K562 (cell line): ENCODE measurements at places on chromosomes 1 and 21.

DNA sequence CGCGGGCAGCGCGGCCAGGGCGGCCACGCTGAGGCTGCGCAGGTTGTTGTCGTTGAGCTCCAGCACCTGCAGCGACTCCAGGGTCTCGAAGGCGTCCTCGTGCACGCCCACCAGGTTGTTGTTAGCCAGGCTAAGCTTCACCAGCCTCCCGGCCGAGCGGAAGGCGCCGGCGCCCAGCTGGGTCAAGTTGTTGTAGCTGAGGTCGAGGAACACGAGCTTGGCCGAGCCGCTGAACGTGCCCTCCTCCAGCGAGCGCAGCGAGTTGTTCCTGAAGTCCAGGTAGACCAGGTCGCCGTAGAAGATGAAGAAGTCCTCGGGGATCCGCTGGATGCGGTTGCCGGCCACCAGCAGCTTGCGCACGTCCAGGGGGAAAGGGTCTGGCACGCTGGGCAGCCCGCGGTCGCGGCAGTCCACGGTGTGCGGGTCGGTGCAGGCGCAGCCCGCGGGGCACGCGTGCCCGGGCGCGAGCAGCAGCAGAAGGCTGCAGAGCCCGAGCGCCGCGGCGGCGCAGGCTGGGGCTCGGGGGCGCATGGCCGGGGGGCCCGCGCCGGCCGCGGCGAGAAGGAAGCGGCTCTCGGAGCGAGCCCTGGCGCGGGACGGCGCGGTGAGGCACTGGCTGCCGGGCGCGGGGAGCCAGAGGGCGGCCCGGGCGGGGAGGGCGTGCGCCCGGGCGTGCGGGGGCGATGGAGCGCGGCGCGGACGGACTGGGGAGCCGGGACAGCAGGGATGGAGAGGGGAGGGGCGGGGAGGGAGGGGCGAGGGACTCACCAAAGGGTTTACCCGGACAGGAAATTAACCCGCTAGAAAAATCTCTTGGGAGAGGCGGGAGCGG is 524 bp downstream of the LRRC38 start:
- no peak overlapping the region for H3K27ac ChIP-seq
- H3K4me1 ChIP-seq = peaks cover 5% of the 10 kb centered on the region; the same call in 1 of the 2 replicates
- H3K36me3 ChIP-seq = no peaks in the 10 kb centered on the region

DNA sequence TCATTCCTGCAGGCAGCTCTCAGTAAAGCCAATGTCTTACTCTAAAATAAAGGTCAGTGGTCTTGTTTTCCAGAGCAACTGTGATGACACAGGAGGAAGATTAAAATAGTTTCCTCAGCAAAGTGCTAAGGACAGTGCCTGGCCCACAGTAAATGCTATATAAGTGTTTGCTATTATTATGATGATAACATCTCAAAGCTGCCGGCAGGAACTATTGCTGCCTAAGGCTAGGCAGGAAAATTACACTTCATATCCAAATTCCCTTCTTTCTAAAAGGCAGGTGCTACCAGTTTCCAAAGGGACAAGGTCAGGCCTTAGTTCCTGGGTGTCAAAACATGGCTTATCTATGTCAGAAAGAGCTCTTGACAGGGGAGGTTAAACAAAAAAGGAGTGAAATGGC is 401.3 kb downstream of the HHAT start:
- no peaks in the 10 kb centered on the region for H3K27me3 ChIP-seq
- H3K4me3 ChIP-seq = no peak overlapping the region
- H3K27ac ChIP-seq = no peak overlapping the region
- no peak for DNase-seq
- no peaks in the 10 kb centered on the region for H3K4me1 ChIP-seq

DNA sequence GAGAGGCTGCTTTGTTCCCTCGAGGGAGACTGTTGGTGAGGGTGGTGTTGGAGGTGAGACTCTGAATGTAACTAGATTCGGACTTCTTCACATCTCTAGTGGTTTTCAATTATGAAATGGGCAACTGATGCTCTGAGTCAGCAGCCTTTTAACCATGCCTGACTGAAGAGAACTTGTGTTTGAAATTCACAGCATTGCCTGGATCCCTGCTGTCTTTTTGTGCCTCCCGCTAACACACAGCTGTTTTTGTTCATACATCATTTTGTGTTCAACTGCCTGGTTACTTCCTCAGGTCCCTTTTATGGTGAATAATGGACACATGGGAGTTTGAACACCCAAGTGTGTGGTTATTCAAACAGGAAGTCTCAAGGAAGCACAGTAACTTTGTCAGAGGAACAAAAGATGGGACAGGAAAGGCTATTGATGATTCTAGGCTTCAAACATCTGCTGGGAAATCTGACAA is 16.8 kb downstream of the LAMC1 start:
- no peak overlapping the region for H3K4me3 ChIP-seq
- H3K36me3 ChIP-seq = no peaks in the 10 kb centered on the region
- no peak for DNase-seq
- no peaks in the 10 kb centered on the region for H3K4me1 ChIP-seq
- no peak overlapping the region for H3K27ac ChIP-seq

DNA sequence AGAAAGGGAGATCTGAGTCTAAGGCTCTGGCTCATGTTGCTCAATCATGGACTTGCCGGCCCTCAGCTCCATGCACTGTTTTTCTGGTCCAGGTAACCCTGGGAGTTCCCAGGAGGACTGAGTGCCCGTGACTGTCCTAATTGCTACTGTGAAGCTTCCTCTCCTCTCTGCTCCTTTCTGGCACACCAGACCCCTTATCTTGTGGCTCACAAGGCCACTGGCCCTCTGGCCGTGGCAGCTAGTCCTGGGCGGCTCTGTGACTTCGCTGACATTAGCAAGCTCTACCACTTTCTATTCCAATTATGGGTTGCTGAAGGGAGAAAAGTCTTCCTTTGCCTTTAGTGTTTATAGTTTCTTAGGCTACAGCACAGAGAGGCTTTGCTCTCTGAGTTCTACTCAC is 380.2 kb downstream of the RWDD3 start:
- no peaks in the 10 kb centered on the region for H3K36me3 ChIP-seq
- H3K27ac ChIP-seq = no peak overlapping the region
- no peaks in the 10 kb centered on the region for H3K4me1 ChIP-seq
- H3K27me3 ChIP-seq = no peaks in the 10 kb centered on the region
- no peak overlapping the region for H3K4me3 ChIP-seq

GRCh38 chr1:43199093-43199726 is 27.1 kb downstream of the CFAP57 start:
- no peak overlapping the region for H3K27ac ChIP-seq
- H3K27me3 ChIP-seq = peaks cover 28% of the 10 kb centered on the region
- H3K36me3 ChIP-seq = no peaks in the 10 kb centered on the region
- H3K4me3 ChIP-seq = no peak overlapping the region
- no peaks in the 10 kb centered on the region for H3K4me1 ChIP-seq

DNA sequence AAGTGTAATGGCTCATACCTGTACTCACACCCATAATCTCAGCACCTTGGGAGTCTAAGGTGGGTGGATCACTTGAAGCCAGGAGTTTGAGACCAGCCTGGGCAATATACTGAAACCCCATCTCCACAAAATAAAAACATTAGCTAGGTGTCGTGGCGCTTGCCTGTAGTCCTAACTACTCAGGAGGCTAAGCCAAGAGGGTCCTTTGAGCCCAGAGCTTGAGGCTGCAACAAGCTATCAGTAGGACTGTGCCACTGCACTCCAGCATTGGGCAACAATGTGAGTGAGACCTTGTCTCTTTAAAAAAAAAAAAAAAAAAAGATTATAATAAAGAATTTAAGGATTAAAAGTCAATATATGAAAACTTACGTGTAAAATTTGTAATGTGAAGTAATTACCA is 11.7 kb downstream of the BPNT1 start:
- H3K4me1 ChIP-seq = no peaks in the 10 kb centered on the region
- peaks cover 17% of the 10 kb centered on the region; the same call in 2 of the 3 replicates for H3K36me3 ChIP-seq
- DNase-seq = no peak
- H3K27me3 ChIP-seq = no peaks in the 10 kb centered on the region
